Stimulated activated CD4-positive, alpha-beta T cell treated with anti-CD3 and anti-CD28 coated beads, Interleukin-4, amount 100 ng/mL, for 4 hours (primary cell): ENCODE measurements at places on chromosomes 13 and 19.

- DNase-seq: no peak
Observed at GRCh38 chr13:41775251-41775650, 185.7 kb downstream of the VWA8 start.

DNA sequence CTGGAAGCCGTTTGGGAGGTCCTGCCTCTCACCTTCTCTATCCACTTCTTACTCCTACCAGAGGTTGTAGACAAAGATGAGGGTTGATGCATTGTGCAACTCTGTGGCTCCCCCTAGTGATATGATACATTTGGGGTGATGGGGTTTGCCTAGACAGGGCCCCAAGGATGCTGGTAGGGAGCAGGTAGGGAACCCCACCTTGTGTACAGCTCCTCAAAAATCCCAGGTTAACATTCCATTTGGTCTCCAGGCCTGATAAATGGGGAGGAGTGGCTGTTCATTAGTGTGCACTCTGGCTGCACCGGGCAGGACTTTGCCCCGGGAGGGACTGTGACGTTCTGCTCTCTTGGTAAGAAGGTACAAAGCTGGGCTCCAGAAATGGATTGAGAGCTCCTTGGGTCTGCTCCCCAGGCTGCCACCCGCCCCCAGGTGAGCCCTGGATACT is 19.2 kb downstream of the SIGLEC8 start:
- peak; percentile 25 for DNase-seq

- no peak for DNase-seq
Observed at GRCh38 chr13:60329221-60329923, 67.6 kb upstream of the TDRD3 start.

- DNase-seq: no peak
Observed at GRCh38 chr19:5880604-5881078, 10.3 kb upstream of the FUT5 start.

DNA sequence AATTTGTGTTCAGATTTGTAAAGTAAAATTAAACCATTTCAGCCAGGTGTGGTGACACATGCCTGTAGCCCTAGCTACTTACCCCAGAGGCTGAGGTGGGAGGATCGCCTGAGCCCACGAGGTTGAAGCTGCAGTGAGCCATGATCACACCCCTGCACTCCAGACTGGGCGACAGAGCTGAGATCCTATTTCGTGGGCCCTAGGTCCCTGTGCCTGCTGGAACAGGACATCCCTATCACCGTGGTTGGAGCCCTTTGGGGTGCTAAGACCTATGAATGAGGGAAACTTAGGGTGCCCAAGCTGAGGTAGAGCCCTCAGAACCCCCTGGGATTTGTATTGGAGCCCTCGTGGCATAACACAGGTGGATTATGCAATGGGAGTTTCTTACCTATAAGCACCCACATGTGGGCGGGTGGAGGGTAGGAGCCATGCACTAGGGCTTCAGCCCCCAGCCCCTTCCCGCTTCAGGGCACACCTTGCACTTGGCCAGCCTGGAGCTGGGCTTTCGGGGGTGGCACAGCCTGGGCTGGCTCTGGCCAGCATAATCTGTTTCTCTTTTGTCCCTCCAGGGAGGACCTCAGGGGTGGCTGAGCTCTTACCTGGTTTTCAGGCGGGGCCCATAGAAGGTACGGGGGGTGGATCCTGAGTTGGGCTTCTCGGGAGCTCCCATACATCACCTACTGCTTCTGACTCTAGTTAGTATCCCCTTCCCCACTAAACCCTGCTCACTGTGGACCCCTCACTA is 7.2 kb upstream of the USF2 start:
- DNase-seq: no peak

GRCh38 chr13:30746791-30747190 is 11.4 kb downstream of the ALOX5AP start:
- DNase-seq: no peak

DNA sequence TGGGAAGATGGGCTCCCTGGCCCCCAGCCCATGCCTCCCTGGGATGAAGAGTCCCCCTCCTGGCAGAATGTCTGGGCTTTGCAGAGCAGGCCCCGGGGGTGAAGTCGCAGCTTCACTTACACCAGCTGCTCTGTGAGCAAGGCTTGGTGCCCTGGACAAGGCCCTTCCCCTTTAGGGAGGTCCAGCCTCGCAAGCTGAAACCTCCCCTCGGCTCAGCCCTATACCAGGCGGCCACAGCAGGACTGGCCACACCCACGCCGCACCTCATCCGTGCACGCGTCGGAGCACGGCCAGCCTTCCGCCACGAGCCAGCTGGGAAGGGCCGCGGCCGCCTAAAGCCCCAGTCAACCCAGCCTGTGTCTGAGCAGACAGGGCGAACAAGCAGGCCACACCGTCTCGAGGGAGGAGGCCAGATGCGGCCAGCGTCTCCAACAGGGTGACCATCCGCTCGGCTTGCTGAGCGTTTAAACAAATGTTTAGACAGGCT is 83.2 kb upstream of the MCF2L start:
- DNase-seq: no peak

- DNase-seq: no peak
Observed at GRCh38 chr13:73189362-73189761, 130.6 kb downstream of the KLF5 start.

- DNase-seq: no peak
Observed at GRCh38 chr13:38943231-38943630, 47.4 kb downstream of the STOML3 start.

DNA sequence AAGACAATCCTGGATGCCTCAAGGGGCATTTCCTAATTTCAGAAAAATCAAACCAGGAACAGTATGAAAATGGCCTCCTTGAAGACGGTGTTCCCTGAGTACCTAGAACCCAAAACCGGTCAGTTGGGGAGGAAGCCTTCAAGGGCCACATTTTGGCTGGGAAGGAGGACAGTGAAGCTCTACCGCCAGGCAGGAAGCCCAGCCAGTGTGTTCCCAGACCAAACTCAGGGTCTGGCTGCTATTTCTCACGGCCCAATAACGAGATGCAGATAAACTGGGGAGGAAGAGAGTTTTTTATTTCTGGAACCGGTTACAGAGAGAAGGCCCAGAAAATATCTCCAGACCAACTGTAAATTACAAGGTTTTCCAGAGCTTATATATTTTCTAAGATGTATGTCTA is 24.3 kb upstream of the CEACAM21 start:
- no peak for DNase-seq

DNA sequence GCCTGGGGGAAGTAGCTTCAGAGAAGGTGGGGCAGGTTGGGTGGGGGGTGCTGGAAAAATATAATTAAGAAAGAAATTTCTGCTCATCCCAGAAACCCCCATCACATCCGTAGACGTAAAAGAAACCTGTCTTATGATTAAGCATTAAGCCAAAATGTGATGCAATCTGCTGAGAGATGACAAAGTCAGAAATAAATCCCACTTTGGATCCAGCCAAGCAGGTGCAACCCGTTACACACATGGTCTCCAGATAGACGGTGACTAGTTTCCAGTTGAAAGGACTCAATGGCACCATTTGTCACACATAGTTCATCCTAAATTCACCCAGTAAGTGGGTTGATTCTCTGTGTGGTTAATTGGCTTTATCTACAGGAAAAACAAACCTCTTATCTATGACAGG is 34.1 kb downstream of the PSG5 start:
- no peak for DNase-seq

GRCh38 chr19:33448159-33448516 is 73.5 kb downstream of the PEPD start:
- no peak for DNase-seq

DNA sequence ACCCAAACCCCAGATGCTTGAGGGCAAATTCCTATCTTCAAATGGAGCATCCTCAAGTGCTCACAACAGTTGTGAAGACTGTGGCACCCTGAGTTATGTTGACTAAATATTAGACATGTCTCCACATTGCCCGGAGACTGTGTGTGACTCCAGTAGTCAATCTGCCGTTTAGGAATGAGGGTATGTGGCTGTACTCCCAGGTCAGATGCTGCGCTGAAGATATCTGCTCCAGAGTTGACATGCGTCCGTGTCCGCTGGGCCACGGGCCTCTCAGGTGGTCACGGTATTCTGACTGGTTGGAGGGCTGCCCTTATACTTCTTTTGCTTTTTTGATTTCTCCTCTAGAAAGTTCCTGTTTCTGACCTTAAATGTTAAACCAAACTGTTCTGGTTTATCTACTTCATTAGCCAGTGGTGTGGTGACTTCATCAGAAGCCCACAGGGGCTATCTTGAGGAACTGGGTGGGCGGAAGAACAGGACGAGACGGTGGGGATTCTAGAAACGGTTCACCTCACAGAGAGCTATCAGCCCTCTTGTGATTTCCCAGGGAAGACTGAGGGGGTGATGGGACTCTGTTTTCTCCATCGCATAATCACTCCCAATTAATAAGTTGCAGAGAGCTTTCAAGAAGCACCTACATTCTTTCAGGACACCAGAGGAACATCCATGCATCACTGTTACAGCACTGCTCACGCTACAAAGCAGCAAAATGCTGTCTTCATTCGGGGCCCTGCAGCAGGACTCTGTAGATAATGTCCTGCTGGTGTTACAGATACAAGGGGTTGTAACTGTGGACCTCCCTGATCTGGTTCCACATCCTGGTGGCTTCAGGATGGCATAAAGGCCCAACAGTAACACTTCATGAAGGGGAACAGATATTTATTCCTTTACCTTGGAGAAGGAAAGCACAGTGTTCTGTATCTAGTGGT is 1.3 kb upstream of the LCP1 start:
- DNase-seq: no peak

GRCh38 chr13:60754211-60755090 is 357.4 kb downstream of the TDRD3 start:
- DNase-seq: no peak

GRCh38 chr13:29767006-29767405 is 83.4 kb downstream of the UBL3 start:
- DNase-seq: no peak

GRCh38 chr13:76759877-76760276 is 126.3 kb downstream of the KCTD12 start:
- no peak for DNase-seq

- no peak for DNase-seq
Observed at GRCh38 chr19:10995926-10996600, 35.2 kb downstream of the SMARCA4 start.

- no peak for DNase-seq
Observed at GRCh38 chr19:3469638-3470499, 10.5 kb downstream of the SMIM24 start.
